ENCODE measurements at places on chromosomes 6 and 20. TPM values are rescaled to one million over a fixed set of nuclear protein-coding genes. Genes with fewer than 3 reads are reported as not detected.

GRCh38 chr20:53901064-53901463 lies 169.3 kb downstream of the BCAS1 start:
- DNase-seq, result peak; percentile 81

- no peak for DNase-seq
Measured at GRCh38 chr20:33713865-33714367, 6.2 kb downstream of the PXMP4 start.

DNA sequence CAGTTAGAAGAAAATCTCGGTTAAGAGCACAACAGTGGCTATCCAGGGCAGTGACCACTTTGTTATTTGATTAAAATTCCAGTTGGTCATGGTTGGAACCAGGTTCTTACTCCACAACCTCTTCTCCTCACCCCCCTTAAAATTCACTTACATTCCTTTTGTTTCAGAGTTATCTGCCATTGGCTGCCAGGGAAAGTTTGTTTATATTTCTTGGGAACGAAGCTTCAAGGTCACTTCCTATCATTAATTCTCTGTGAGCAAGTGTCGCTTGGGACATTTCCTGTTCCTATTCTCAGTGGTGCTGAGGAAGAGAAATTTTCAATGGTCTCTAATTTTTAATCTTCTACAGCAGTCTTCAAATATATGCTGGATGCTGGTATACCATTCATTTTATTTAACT lies 121.1 kb upstream of the COL21A1 start:
- no peak for DNase-seq

GRCh38 chr6:157715728-157716164 lies 107.3 kb upstream of the SNX9 start:
- DNase-seq, result peak; percentile 99

GRCh38 chr20:5786930-5787795 lies 37.0 kb downstream of the SHLD1 start:
- DNase-seq, result peak; percentile 86

DNA sequence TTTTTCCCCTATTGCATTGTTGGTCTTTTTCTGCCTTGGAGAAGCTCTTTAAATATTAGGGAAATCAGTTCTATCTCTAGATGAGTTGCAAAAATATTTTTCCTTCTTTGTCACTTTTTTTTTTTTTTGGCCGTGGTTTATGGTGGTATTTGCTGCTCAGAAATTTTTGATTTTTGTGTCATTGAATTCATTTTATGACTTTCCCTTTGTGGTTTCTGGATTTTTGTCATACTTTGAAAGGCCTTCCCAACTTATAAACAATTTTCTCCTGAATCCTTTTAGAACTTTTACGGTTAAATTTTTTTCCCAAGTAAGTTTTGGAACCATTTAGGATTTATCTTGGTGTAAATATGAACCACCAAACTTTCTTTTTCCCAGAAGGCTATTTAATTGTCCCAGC lies 145.6 kb downstream of the GJA10 start:
- no peak for DNase-seq

GRCh38 chr6:145227593-145227992 lies 507.7 kb downstream of the EPM2A start:
- no peak for DNase-seq

The BTN3A1 gene
- total RNA-seq, result 24.0 TPM

DNA sequence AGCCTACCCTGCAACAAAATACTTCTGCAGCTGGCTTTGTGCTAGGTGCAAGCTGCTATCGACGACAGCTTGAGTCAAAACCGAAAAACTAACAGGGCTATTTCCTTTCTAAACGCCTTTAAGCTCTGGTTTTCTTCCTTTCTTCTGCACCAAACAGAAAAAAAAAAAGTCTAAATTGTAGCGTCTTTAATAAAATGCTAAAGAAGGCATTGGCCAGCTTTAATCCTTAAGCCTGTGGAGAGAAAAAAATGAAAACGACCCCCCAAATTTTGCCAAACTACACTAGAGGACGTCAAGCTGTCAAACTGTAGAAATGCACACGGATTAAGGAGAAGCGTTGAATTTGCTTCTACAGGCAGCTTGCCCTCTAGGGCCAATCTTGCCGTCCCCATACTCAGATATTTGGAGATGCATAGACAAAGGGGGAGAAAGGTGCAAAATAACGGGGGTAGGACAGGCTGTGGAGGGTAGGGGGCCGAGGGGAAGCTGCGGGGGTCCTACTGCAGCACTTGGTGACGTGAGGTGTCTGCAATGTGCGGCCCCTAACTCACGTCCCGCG lies 1.4 kb upstream of the NRN1 start:
- DNase-seq, result no peak

The SLC32A1 gene
- total RNA-seq, result not detected

GRCh38 chr6:52731719-52732118 lies 31.6 kb downstream of the GSTA2 start:
- DNase-seq, result no peak

- no peak for DNase-seq
Measured at GRCh38 chr6:2244261-2245102, 923 bp downstream of the GMDS start.

- DNase-seq, result no peak
Measured at GRCh38 chr6:31768363-31769257, 6.2 kb downstream of the SAPCD1 start.

The CALHM4 gene
- not detected for total RNA-seq

Measured in fibroblast of the aortic adventitia (primary cell).